ENCODE measurements at places on chromosomes 7 and 10.

DNA sequence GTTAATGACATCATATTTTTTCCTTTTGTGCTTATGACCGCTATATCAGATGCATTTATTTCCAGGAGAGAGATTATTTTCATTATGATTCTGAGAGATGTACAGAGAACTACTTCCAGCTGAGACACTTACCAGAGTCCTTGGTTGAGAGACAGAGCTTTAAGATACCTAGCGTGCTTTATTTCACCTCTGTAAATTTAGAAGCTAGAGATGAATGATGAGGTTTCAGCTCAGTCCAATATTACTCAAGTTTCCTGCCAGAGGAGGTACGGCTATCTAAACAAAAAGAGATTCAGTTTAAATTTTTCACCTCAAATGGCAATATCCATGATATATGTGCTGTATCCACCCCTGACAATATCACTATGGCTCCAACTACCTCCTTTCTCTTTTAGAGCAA, 182.6 kb upstream of the FAM3C start:
- DNase-seq: no peak

DNA sequence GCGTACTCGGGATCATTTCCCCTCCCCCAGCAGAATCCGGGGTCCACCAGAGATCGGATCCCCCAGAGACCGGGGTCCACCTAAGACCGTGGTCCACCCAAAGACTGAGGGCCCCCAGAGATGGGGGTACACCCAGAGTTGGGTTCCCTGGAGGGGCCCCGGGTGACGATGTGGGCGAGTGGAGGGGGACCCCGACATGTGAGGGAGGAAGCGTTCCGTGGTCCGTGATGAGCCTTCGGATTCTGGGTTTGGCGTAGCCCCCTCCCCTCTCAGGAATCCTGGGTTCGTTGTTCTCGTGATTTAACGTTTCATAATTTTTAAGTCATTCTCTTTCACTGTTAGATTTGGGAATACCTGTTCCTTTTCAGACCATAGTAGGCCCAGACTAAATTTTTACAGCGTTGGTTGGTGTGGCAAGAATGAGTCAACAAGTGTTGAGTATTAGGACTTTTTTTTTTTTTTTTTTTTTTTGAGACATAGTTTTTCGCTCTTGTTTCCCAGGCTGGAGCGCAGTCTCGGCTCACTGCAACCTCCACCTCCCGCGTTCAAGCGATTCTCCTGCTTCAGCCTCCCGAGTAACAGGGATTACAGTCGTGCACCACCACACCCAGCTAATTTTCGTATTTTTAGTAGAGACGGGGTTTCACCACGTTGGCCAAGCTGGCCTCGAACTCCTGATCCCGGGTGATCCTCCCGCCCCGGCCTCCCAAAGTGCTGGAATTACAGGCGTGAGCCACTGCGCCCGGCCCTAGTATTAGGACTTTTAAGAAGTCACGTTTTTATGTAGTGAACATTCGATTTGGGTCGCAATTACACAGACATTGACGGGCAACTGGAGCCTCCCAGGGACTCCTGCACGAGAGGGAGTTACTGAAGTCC, 672 bp downstream of the GTPBP4 start:
- no peak for DNase-seq

DNA sequence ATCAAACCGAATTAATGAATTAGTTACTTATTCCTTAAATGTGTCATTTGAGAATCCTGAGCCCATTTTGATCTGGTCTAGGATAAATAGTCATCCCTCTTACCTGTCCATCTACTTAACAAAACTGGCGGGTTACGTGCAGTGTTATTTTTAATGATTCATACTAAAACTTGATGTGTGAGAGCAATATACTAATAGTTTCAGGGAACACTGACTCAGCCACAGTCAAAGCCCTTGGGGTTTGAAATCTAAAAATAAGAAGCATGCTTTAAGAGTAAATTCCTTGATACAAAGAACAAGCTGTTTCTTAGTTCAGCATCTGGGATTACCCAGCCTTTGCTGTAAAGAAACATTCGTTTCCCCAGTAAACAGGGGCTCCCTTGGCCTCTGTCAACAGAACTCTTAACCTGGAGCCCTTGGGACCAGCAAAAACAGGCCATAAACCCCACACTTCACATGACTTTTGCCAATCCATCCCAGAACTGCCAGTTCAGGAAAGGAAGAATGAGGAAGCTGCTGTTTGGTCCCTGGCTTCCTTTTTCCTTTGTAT, 370.6 kb upstream of the IGFBP3 start:
- no peak for DNase-seq

- no peak for DNase-seq
Measured at GRCh38 chr7:36736899-36737211, 12.6 kb upstream of the AOAH start.

DNA sequence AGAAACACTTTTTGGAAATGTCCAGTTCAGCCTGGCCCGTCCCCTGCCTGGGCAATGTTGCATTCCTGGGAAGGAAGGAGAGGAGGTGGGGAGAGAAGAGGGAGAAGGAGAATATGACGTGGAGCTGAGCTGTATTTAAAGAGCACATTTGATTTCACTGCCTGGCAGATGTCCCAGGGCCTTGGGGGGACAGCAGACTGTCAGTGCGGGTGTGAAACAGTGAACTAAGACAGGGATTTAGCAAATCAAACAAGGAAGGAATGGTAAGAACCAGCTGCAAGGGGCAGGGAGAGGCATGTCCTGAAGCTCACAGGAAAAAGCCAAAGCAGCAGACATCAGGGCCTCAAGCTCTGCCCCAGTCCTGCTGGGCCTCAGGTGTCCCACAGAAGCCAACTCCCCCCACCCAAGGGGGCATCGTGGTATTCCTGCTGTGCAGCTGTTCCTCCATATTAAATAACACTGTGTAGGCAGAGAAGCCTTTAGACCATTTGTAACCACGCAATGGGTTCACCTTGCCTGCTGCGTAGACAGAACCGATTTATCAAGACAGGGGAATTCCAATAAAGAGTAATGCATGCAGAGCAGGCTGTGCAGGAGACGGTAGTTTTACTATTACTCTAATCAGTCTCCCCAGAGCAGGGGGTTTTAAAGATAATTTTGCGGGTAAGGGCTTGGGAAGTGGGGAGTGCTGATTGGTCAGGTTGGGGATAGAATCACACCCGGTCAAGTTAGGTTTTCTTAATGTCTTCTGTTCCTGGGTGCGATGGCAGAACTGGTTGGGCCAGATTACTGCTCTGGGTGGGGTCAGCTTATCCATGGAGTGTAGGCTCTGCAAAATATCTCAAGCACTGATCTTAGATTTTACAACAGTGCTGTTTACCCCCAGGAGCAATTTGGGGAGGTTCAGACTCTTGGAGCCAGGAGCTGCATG, 18.3 kb downstream of the LEP start:
- DNase-seq: no peak

- no peak for DNase-seq
Measured at GRCh38 chr10:12690525-12691126, 310.9 kb downstream of the CCDC3 start.

DNA sequence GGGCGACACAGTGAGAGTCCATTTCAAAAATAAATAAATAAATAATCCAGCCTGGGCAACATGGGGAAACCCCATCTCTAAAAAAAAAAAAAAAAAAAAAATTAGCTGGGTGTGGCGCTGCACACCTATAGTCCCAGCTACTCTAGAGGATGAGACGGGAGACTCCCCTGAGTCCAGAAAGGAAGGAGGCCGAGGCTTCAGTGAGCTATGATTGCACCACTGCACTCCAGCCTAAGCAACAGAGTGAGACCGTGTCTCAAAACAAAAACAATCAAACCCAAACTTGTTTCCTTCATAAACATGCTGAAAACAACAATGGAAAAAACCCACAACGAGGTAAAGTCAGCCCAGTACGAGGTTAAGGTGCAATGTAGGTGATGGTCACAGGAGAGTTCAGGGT, 1.2 kb downstream of the COX19 start:
- DNase-seq: no peak

GRCh38 chr7:87739306-87739705, 111.1 kb downstream of the RUNDC3B start:
- no peak for DNase-seq

DNA sequence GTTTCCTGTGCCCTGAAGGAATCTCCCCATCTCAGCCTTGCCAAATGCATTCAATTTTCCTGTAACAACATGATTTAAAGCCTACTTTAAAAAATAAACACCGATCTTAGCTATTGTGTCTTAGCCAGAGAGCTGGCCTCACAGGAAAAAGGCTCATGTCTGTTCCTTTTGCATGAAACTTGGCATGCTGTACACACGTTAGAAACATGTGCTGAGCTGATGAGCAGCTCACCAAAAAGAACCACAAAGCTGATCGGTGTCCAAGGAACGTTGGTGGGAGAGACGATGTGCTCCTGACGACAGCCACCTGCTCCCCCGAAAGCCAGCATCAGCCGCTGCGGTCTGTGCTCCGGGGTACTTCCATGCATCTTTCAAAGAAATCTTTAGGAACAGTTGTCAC, 135.9 kb downstream of the ADARB2 start:
- DNase-seq: no peak
